ENCODE measurements at places on chromosomes 3 and 15.

DNA sequence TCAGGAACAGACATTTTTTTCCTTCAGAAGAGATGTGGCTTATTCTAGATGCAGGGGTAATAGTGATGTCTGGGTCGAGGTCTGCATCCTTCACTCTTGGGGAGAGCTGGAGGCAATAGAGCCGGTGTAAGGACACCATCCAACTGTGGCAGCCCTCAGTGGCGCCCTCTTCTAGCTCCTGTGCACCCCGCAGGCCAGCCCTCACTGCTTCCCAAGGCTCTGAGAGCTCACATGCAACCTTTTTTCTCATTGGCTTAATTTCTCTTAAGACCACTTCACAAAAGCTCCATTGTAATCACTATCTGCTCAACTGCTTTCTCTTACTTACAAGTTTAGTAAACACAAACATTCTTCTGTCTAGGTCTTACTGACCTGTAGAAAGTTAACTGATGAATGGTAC lies 3.9 kb upstream of the VPS8 start:
- DNase-seq, result peak; percentile 26

GRCh38 chr3:94093151-94093550 lies 30.3 kb downstream of the NSUN3 start:
- DNase-seq, result no peak

DNA sequence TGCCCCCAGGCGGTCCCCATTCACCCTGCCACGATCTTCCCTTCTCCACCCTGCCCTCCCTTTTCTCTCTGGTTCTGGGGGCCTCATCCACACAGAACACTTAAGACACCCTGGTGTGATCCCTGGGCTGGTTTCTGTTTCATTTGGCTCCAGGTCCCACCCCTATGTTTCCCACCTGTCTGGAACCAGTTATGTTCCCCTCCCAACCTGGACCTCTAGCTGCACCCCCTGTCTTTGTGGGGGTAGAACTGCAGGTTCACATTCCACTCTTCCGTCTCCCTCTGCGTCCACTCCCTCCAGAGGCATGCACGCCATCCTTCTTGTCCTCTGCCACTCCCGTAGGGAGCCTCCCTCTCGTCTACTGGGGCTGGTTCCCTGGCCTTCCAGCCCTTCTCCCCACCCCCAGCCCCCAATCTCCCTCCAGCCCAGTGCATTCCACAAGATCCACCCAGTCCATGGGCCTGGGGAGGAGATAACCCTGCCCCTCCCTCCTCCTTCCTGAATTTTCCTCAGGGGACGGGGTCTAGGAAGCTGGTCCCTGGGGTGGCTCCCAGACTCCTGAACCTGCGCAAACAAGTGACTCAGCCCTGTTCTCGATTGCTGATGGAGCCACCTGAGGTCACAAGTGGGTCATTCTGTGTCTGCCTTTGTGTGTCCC lies 73.8 kb downstream of the ABTB1 start:
- peak; percentile 71 for DNase-seq

GRCh38 chr3:105532251-105532650 lies 165.5 kb downstream of the ALCAM start:
- DNase-seq, result no peak

DNA sequence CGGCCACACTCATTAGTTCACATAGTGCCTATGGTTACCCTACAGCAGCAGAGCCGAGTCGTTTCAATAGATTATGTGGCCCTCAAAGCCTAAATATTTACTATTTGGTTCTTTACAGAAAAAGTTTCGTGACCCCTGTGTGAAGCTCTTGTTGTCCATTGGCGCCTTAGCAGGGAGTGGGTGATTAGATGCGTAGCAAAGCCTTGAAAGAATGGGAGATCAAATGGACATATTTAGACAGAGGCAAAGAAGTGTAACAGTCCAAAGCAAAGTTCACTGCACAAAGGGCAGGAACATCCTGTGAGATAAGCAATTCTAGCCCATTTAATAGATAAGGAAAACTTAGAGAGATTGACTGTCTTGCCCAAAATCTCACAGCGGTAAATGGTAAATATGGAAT lies 247.4 kb upstream of the TRIM42 start:
- DNase-seq, result no peak

DNA sequence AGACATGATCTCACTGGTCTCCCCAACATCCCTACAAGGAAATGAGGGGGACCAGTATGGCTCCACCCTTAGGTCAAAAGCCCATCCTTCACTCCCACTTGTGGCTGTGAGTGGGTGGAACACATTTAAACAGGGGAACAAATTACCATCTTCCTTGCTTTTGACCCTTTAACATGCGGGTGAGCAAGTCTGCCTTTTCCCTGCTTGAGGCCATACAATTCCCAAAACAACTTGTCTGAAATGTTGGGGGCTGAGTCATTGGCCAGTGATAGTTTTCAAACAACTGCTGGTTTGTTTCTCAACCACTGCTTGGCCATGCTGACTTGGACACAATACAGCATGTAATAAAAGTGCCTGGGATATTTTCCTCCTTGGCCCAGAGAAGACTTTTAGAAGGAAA lies 39.6 kb downstream of the COL8A1 start:
- no peak for DNase-seq

GRCh38 chr3:83189634-83190033 lies 1428.2 kb upstream of the GBE1 start:
- no peak for DNase-seq

GRCh38 chr3:97057365-97057764 lies 243.0 kb downstream of the EPHA6 start:
- DNase-seq, result no peak

GRCh38 chr3:47846880-47847248 lies 43.9 kb downstream of the DHX30 start:
- DNase-seq, result no peak

DNA sequence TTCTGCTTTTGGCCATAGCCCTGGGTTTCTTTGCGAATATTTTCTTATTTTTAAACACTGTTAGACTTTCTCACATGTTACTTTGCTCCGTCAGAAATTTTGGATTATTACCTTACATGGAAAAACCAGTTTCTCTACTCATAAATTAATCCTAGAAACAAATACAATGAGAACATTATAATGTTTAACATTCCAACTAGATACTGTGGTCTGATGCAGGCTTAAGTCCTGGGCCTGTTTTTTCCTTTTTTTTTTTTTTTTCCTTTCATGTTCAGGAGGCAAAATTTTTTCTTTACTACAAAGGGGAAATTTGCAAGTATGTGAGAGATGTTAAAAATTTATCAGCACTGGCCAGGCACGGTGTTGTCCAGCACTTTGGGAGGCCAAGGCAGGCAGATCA lies 28.9 kb downstream of the POPDC2 start:
- no peak for DNase-seq

- DNase-seq, result no peak
These were observed 27.7 kb upstream of the SSR3 start for GRCh38 chr3:156582532-156583183.

DNA sequence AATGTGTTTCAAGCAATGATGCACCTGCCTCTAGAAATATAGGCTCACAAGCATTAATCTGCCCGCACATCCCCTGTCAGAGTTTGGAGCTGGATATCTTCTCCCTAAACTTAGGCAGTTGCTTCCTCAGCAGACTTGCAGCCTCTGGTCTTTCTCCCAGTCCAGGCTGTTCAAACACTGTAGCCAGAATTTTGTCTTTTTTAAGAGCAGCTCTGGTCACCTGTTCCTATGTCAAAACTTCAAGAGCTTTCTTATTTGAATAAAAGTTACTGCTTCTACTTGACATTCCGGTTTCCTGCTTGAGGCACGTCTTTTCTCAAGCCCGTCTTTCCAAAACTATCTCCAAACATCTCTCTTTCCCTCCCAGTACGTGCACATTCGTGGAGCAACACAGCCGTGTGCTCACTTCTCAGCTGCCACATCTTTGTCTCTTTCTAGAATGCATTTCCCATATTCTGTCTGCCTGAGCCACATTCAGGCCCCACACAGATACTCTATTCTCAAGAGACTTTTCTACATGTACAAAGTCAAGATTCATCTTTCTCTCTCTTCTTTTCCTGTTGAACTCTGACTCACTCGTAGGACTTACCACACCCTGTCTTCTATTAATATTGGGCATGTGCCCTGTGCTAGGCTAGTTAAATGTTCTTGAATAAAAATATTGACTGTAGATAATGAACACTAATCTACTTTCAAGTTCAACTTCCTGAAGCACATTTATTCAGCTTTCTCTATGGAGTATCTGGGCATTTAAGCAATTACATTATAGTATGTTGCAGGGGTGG lies 307.7 kb upstream of the SOX2 start:
- DNase-seq, result no peak

Measured in hepatocyte (in vitro differentiated cells).